ENCODE measurements at places on chromosomes 3 and 15.

DNA sequence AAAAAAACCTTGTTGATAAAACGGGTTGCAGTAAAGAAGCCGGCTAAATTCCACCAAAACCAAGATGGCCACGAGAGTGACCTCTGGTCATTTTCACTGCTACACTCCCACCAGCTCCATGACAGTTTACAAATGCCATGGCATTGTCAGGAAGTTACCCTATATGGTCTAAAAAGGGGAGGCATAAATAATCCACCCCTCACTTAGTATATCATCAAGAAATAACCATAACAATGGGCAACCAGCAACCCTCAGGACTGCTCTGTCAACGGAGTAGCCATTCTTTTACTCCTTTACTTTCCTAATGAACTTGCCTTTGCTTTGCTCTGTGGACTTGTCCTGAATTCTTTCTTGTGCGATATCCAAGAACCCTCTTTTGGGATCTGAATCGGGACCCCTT is 14.4 kb upstream of the CDC25A start:
- no peaks in the 10 kb centered on the region for H3K4me1 ChIP-seq
- no peaks in the 10 kb centered on the region for H3K36me3 ChIP-seq
- H3K4me3 ChIP-seq: no peak overlapping the region
- DNase-seq: no peak

DNA sequence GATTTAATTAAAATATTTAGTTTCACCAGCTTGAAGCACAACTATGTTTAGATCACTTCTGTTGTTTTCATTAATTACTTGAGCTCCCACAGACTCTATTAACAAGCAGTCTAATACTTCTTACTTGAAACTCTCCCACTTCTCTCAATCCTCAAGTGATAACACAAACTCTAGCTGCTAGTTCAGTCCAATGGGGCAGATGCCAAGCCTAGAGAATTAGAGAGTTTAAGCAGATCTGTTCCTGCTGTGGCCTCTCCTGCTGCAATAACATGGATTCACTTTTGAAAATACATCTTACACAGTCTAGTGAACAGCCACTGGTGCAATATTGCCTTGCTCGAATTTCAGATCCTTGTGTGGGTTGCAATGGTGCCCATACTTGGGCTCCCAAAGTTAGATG is 566.4 kb upstream of the SGO1 start:
- no peak overlapping the region for H3K4me3 ChIP-seq
- no peaks in the 10 kb centered on the region for H3K36me3 ChIP-seq
- DNase-seq: no peak
- H3K27me3 ChIP-seq: no peaks in the 10 kb centered on the region

DNA sequence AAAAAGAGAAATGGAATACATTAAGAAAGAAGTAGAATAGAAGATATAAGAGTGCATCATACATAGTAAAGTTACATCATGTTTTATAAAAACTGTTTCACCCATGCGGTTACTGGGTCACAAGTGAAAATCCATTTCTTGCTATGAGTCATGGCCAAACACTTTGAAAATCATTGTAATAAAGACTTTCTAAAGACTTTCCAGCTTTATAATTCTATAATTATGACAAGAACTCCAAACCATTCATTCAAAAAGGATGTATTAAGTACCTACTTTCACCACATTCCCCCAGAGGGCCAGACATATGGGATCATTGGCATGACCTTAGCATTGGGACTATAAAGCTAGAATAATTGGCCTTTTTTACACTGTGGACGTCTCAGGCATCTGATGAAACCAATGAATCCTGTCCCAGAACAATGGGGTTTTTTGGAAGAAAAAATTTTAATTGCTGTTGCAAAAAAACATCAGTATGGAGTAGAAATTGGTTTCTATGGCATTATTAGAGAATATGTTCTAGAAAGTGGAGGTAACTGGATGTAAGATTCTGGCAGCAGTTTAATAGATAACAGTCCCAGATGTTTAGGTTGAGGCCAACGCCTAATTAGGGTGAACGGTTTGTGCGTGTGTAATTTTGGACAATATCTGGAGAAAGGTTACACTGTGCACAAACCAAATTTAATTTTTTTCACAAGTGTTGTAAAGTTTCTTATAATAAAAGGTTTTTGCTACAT is 3.3 kb upstream of the SKIC8 start:
- no peak for DNase-seq
- H3K27me3 ChIP-seq: no peaks in the 10 kb centered on the region
- no peak overlapping the region for H3K4me3 ChIP-seq
- H3K36me3 ChIP-seq: no peaks in the 10 kb centered on the region
- no peaks in the 10 kb centered on the region for H3K4me1 ChIP-seq

GRCh38 chr3:132343018-132343612 is 25.9 kb downstream of the ACP3 start:
- no peak overlapping the region for H3K4me3 ChIP-seq
- no peaks in the 10 kb centered on the region for H3K27me3 ChIP-seq
- H3K36me3 ChIP-seq: no peaks in the 10 kb centered on the region

GRCh38 chr3:65854606-65855304 is 184.0 kb downstream of the MAGI1 start:
- H3K4me1 ChIP-seq: no peaks in the 10 kb centered on the region
- no peak for DNase-seq
- H3K4me3 ChIP-seq: no peak overlapping the region
- no peaks in the 10 kb centered on the region for H3K36me3 ChIP-seq
- no peak overlapping the region for H3K27ac ChIP-seq

DNA sequence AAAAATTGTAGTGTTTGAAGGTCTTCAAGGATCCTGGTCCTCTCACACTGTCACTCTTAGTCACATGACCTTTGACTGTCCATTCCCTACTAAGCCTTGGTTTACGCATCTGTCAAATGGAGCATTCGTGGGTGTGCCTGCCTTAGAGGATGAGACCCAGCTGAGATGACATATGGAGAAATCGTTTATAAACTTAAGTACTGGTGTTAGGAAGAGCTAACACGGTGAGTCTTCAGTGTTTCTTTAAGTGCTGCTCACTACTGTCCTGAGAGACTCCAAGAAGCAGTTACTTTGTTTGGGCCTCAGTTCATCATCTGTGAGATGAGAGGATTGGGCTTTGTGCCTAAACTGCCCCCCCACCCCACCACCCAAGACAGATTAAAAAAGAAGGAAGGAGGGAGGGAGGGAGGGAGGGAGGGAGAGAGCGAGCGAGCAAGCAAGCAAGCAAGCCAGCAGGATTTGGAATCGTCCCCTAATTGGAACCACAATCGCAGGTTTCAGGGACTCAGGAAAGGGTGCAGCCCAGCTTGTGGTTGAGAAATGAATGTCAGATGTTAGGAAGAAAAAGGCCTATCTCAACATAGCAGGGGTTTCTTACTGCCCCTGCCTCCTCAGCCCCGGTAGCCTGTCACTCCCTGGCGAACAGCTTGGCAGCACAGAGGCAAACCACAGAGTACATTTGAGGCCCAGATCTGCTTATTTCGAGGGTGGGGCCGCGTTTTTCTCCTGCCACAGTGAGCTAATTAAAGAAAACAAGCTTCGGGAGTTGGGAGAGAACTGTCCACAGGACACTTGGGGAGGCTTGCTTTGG is 32.7 kb downstream of the SMAD3 start:
- H3K27ac ChIP-seq: peak overlapping the region; percentile 79
- H3K27me3 ChIP-seq: no peaks in the 10 kb centered on the region
- no peak overlapping the region for H3K4me3 ChIP-seq
- DNase-seq: no peak

GRCh38 chr15:45702041-45702440 is 67.2 kb downstream of the SQOR start:
- H3K27me3 ChIP-seq: no peaks in the 10 kb centered on the region
- DNase-seq: no peak
- no peaks in the 10 kb centered on the region for H3K36me3 ChIP-seq
- no peak overlapping the region for H3K4me3 ChIP-seq

DNA sequence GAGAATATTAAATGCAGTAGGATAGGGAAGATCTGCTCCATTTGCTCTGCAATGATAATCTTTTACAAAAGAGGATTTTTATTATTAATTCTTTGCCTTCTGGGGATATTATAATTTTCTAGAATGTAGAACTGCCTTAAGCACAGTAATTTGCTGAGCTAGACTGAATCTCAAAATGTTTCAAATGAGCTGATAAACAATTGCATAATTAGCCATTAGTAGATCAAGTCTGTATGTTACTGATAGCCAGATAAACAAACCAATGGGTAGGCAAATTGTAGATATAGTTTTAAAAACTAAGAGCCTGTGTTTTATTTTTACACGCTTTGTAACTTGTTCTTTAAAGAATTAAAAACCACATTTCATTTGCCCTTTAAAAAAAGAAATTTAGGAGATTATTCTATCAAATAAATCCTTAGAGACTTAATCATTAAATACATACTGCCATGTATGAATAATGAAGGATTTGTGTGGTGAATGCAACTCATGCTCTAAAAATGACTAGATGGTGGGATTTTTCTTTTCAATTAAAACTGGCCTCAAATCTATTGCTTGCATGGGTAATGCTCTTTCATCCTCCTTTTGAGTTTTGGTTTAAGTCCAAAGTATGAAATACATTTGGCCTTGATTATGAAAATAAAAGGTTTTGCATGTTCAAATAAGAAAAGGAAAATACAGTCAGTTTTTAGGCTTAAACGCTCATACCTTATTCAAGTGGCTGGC is 32.6 kb upstream of the NANOGP8 start:
- H3K4me1 ChIP-seq: no peaks in the 10 kb centered on the region
- H3K36me3 ChIP-seq: no peaks in the 10 kb centered on the region
- no peaks in the 10 kb centered on the region for H3K27me3 ChIP-seq

GRCh38 chr3:125381743-125382142 is 6.6 kb upstream of the ZNF148 start:
- no peaks in the 10 kb centered on the region for H3K4me1 ChIP-seq
- no peaks in the 10 kb centered on the region for H3K27me3 ChIP-seq
- H3K36me3 ChIP-seq: no peaks in the 10 kb centered on the region
- no peak for DNase-seq

DNA sequence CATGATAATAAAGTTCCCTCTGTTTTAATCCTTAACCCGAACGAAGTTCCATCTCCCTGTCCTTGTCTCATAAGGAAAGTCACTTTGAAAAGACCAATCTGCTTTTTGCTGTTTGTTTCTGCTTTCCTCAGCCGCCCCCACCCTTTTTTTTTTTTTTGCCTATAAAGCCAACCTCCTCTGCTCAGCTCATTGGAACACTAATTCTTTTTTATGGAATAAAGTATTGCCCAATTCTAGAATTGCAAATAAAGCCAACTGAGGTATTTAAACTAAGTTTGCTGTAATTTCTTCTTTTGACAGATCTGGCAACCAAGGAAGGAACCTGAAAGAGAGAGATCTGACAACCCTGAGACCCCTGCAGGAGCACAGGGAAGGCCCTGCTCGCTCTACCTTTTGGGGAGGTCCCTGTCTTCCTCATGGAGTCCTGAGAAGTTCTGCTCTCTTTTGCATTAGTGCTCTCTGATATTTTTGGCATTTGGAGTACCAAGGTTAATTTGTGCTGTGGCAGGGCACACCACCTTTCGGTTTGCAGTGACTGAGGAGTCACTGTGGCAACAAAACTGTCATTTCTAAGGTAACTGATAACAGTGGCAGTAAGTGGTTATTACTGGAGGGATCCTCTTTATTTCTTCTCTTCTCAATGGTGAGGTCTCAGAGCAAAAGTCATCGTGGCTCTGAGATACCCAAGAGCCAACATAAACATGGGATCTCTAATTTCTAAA is 35.2 kb upstream of the TRPM1 start:
- H3K4me1 ChIP-seq: no peaks in the 10 kb centered on the region
- no peak overlapping the region for H3K4me3 ChIP-seq
- no peaks in the 10 kb centered on the region for H3K27me3 ChIP-seq
- DNase-seq: peak; percentile 23
- H3K36me3 ChIP-seq: no peaks in the 10 kb centered on the region

DNA sequence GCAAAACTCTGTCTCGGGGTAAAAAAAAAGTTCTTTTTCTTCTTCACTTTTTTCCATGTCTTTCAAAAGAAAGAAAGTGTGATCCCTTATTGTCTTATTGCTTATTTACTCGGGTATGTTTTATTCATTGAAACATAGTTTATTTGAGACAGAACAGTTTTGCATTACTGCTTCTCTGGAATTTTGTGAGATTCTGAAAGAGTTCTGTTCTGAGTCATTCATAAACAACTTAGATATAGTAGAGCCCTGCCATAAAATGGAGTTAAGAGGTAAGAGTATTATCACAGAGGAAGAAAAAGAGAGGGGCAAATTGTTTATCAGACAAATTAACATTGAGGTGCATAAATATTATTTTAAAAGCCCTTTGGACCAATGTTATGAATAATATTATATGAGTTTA is 522.2 kb downstream of the ROBO2 start:
- H3K27ac ChIP-seq: no peak overlapping the region
- H3K4me3 ChIP-seq: no peak overlapping the region
- H3K36me3 ChIP-seq: no peaks in the 10 kb centered on the region
- DNase-seq: no peak
- no peaks in the 10 kb centered on the region for H3K27me3 ChIP-seq

GRCh38 chr3:127260416-127260815 is 27.4 kb downstream of the PRR20G start:
- no peaks in the 10 kb centered on the region for H3K4me1 ChIP-seq
- no peak for DNase-seq
- no peak overlapping the region for H3K4me3 ChIP-seq
- no peaks in the 10 kb centered on the region for H3K27me3 ChIP-seq
- no peak overlapping the region for H3K27ac ChIP-seq

DNA sequence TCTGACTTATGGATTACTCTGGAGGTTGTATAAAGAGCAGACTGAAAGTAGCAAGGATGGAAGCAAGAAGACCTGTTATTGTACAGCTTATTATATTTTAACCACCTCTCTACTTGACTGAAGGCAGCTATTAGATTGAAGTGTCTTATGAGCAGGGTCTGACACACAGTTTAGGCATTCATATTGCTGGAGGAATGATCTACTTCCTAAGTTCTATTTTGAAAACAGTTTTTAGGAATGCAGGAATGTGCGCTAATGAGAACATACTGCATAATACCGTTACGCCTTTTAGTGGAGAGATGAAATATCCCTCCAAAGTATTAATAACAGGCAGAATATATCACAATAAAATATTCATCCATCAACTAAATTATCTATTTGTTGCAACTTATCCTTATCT is 193.3 kb downstream of the ISL2 start:
- H3K27me3 ChIP-seq: no peaks in the 10 kb centered on the region
- H3K36me3 ChIP-seq: no peaks in the 10 kb centered on the region
- no peaks in the 10 kb centered on the region for H3K4me1 ChIP-seq
- no peak overlapping the region for H3K27ac ChIP-seq
- H3K4me3 ChIP-seq: no peak overlapping the region

DNA sequence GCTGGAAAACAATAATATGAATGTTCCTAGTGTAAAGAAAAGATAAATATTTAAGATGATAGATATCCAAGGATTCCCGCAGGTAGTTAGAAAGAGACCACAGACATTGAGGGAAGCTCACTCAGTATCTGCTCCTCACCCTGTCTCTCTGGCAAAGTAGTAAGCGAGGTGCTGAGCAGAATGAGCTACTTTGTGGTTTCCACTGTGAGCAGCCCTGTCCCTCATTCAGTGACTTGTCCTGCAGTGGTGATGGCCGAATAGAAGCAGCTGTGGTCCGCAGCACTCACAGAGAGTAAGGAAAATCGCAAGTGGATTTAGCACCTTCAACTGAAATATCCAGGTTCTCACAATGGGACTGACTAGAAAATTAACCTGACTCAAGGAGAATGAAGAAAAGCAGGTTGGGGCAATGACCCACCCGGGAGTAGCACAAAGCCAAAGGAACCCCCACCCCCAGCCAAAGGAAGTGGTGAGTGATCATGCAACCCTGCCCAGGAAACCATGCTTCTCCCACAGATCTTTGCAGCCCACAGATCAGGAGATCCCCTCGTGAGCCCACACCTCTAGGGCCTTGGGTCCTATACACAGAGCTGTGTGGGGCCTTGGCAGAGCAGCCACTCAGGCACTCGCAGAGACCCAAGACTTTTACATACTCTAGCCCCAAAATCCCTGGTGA is 21.8 kb upstream of the SLC25A38 start:
- no peaks in the 10 kb centered on the region for H3K4me1 ChIP-seq
- no peak for DNase-seq
- no peak overlapping the region for H3K4me3 ChIP-seq
- no peak overlapping the region for H3K27ac ChIP-seq

Measured in right atrium auricular region (tissue), 2 donors.